ENCODE measurements at places on chromosomes 3 and 15. TPM values are rescaled to one million over a fixed set of nuclear protein-coding genes. Genes with fewer than 3 reads are reported as not detected.

Gene SCAMP5
- 70.7 TPM for total RNA-seq

Gene DLL4
- total RNA-seq: 6.3 TPM

Gene CCDC80
- total RNA-seq: 4.4 TPM

Gene GOLGA6L10
- total RNA-seq: 14.1 TPM

Gene LRRC2
- 5.9 TPM for total RNA-seq

Gene SLC22A14
- 1.3 TPM for total RNA-seq

Gene ATOSA
- total RNA-seq: 100 TPM

Gene TMEM45A
- 1.6 TPM for total RNA-seq

Gene CCR8
- not detected for total RNA-seq

Gene ADAMTS17
- total RNA-seq: 8.5 TPM

Gene CAMP
- not detected for total RNA-seq

Gene LOXL1
- total RNA-seq: 3.4 TPM

Gene HEMK1
- total RNA-seq: 11.6 TPM

Gene SPINK8
- not detected for total RNA-seq

Gene STAC
- total RNA-seq: 14.7 TPM

Gene CATSPER2
- total RNA-seq: 18.2 TPM

Gene RLBP1
- total RNA-seq: 2.2 TPM

Gene GOLGA8T
- total RNA-seq: 0.31 TPM

Gene LNP1
- 10.0 TPM for total RNA-seq

Gene TRPM1
- not detected for total RNA-seq

Gene CFAP92
- total RNA-seq: 1.6 TPM

Gene GUCA1C
- not detected for total RNA-seq

Gene DUT
- 41.3 TPM for total RNA-seq

Gene ALG1L2
- total RNA-seq: not detected

Gene CP
- total RNA-seq: 0.94 TPM

Gene LSAMP
- total RNA-seq: 91.4 TPM

Gene MED12L
- 21.0 TPM for total RNA-seq

Data from parietal lobe (tissue), 2 donors.